ENCODE measurements at places on chromosomes 12 and 14.
A peak's percentile ranks its signal among the peaks of the same experiment; 100 is the strongest.

DNA sequence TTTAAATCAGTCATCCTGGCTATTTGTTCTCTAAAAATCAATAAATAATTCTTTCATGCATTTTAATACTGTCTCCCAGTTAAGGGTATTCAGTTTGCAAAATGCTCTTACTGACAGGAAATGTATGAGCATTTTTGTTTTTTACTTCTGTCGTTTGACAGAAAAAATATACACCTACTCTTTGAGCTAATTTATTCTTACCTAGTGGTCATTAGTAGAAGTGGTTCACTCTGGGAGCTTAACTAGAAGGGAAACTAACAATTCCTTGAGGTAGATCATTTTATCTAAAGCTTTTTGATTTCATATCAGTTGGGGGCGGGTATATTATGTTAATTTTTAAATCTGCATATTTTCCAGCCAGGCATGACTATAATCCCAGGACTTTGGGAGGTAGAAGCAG is 33.8 kb upstream of the PAPLN start:
- DNase-seq: no peak

- peak; percentile 12 for DNase-seq
Measured at GRCh38 chr12:18285161-18285560, 23.8 kb downstream of the PIK3C2G start.

DNA sequence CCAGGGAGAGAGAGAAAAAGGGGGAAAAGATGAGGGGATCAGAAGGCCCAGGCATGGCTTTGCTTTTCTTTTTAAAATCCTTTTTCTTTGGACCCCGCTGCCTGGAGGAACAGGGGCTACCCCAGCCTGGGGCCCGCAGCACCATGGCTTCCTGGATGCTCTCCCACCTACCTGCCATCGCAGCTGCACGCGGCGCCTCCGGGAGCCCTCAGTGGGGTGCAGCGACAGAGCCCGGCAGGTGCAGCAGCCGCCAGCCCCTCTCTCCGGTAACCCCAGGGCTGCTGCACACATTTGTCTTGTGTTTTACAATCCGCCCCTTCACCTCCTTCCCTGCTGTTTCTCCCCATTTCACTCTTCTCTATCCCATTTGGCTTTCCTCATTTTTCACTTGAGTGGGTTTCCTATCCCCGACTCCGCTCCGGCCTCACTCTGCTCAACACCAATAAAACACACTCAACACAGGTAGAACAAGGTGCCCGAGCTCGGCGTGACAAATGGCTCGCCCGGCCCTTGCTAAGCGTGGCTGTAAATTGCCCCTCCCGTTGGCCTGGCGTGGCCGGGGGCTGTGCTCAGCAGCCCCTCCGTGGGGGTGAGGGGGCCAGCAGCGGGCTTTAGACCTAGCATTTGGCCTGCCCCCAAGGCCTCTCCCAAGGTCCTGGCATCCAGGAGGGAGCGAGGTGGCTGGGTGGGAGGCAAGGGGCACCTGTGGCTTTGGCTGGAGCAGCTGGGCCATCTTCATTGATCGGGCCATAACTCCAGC is 52.6 kb upstream of the GPATCH2L start:
- no peak for DNase-seq

DNA sequence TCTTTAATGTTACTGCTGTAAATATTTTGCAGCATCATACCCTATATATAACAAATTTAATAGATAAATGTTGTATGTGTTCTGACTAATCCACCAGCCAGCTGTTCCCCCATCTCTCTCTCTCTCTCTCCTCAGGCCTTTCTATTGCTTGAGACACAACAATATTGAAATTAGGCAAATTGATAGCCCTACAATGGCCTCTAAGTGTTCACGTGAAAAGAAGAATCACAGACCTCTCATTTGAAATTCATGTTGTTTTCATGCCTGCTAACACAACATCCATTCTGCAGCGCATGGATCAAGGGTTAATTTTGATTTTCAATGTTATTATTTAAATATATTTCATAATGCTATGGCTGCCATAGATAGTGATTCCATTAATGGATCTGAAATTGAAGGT is 1.8 kb upstream of the FSCB start:
- no peak for DNase-seq

DNA sequence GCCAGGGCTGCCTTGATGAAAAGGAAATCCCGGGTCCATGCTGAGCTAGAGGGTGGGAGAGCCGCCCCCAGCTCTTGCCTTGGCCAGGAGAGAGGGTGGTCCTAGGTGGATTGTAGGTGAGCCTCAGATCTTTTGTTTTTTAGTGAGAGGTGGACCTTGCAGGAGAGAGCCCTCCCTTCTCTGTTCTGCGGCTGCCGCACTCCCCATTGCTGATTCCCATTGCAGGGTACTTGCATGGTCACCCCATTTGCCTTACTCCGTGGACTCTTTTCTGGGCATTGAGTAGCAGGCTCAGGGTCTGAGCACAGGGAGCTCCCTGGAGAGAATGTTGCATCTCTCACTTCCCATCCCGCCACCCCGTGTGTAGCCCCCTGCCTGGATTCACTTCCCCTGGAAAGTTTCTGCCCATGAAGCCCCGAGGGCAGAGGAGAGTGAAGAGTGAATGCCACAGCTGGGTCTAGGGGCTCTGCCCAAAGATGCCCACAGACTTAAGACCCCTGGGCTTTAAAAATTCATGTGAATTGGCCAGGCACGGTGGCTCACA is 10.2 kb downstream of the VASH1 start:
- no peak for DNase-seq

- DNase-seq: peak; percentile 26
Measured at GRCh38 chr14:60396718-60397343, 89.0 kb downstream of the C14orf39 start.

- no peak for DNase-seq
Measured at GRCh38 chr14:68501614-68502052, 291.2 kb downstream of the ZFP36L1 start.

- DNase-seq: no peak
Measured at GRCh38 chr12:79296871-79297270, 393.9 kb downstream of the PAWR start.

GRCh38 chr12:18422871-18423270 is 161.6 kb downstream of the PIK3C2G start:
- peak; percentile 68 for DNase-seq

- peak; percentile 78 for DNase-seq
Measured at GRCh38 chr12:107411792-107412535, 273.6 kb upstream of the PWP1 start.

- no peak for DNase-seq
Measured at GRCh38 chr12:24982250-24982649, 33.3 kb upstream of the BCAT1 start.

- DNase-seq: no peak
Measured at GRCh38 chr12:30811966-30812365, 57.2 kb upstream of the CAPRIN2 start.

DNA sequence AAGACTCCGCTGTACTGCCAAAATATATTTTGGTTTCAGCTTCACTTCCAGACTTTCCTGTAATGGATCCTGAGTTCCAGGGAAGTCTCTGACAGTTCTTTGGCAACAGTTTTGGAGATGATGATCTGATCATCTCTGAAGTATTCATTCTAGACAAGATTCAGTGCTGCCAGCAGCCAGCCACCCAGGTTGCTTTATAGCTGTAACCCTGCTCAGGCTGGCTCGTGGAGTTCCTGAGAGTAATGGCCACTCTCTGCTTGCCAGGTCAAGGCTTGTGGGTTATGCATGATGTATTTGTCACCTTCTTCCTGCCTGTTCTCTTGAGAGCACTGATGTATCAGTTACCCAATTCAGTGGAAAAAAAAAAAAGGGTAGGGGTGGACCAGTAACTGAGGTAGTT is 124.3 kb downstream of the PPHLN1 start:
- DNase-seq: peak; percentile 13

DNA sequence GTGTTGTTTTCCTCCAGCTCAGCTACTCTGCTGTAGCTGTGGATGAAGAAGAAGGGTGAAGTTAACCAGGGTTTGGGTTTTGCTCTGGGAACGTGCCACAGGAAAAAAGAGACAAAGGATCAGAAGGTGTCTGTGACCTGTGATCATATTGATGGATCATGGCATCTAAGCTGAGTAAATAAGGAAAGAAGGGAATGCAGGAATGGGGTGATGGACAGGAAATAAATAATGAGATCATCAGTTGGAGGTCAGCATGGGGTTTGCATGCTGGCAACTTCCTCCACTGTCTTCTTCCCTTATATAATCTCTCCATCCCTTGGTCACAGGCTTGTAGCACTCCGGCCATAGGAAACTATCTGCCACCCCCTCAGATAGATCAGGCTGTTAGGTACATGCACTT is 430.3 kb upstream of the PDE3A start:
- DNase-seq: no peak

- peak; percentile 2 for DNase-seq
Measured at GRCh38 chr14:69895109-69895508, 15.9 kb downstream of the SMOC1 start.

GRCh38 chr14:104874571-104875411 is 9.7 kb downstream of the CEP170B start:
- DNase-seq: no peak

- no peak for DNase-seq
Measured at GRCh38 chr14:93103392-93104080, 12.2 kb downstream of the ITPK1 start.

DNA sequence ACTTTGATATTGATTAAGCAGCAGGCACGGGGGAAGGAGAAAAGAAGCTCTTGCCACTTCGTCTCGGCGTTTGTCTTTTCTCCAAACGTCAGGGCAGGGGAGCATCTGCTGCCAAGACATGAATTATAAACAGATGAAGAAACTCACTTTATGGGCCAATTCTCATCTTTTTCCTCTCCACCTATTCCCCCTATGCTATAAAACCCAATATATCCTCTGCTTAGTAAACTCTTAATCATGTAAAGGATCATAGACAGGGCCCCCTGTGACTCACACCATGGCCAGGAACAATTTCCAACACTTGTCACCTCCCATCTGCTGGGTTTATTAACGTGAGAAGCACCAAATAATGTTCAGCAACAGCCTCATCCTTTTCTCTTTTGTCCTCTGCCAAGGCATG is 1092.1 kb upstream of the TMEM132C start:
- DNase-seq: peak; percentile 65

- DNase-seq: peak; percentile 13
Measured at GRCh38 chr12:90299666-90300065, 591.0 kb upstream of the ATP2B1 start.
